ENCODE measurements at places on chromosomes 2 and 18. TPM values are rescaled to one million over a fixed set of nuclear protein-coding genes. Genes with fewer than 3 reads are reported as not detected.

DNA sequence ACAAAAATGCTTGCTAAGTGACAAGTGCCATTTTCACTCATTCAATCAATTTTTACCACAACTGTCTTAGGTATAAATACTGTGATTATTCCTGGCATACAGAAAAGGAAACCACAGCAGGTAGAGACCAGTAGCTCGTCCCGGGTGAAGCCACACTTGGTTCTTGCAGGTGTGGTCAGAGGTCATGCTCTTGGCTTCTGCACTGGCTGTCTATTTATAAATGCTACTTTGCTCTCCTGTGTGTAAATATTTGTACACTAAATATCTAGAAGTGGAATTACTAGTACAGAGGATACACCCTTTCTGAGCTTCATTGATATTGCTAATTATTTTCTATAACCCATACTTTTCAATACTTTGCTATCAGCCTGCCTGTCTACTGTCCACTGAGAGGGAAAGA is 284.6 kb downstream of the MYT1L start:
- no peak overlapping the region for H3K4me3 ChIP-seq
- no peaks in the 10 kb centered on the region for H3K36me3 ChIP-seq
- DNase-seq: no peak
- H3K27me3 ChIP-seq: peaks cover 3% of the 10 kb centered on the region

LRRTM1 gene
- not detected for total RNA-seq

DNA sequence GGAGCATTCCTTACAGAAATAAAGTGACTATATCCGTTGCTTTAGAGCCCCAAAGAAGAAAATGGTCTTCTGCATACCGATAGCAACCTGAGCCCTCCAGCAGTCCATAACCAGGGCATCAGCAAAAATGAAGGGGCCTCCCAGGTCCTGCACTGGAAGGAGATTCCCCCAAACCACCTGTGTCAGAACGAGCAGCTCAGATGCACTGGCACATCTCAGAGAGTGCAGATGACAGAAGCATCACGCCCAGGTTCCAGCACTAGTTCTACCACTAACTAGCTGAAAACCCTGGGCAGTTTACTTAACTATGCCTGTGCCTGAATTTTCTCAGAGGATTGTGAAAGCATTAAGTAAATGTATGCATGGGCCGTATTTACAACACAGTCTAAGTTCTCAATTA is 466.7 kb upstream of the MYT1L start:
- H3K36me3 ChIP-seq: no peaks in the 10 kb centered on the region
- H3K27ac ChIP-seq: no peak overlapping the region
- H3K4me1 ChIP-seq: no peaks in the 10 kb centered on the region

DNA sequence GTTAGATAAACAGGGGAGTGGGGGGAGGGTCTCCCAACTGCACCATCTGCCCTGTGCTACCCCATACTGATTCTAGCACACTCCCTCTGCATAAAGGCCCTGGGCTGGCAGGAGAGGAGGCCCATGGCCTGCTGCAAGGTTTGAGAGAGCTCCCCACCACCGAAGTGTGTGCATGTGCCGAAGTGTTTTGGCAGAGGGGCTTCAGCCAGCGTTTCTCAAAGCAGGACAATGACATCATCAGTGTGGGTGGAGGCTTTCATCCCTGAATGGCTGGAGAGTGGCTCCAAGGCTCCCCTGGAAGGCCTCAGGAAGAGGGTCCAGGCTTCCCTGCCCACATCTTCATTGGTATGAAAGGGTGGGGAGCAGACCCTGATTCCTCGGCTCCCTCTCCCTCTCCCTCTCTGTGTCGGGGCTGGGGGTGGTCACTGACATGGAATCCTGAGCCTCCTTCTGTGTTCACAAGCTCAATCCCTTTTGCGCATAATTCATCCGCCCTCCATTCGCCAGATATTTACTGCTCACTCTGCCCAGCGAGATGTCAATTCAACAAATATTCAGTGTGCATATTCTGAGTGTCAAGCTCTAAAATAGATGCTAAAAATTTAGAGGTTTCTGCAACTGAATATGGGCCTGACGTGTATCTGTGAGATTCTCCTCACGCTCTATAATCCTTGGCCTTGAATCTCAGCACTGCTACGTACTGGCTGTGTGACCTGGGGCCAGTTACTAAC is 122.1 kb downstream of the CELF4 start:
- H3K36me3 ChIP-seq: no peaks in the 10 kb centered on the region
- no peak for DNase-seq
- peaks cover 12% of the 10 kb centered on the region for H3K27me3 ChIP-seq
- H3K4me1 ChIP-seq: no peaks in the 10 kb centered on the region
- H3K4me3 ChIP-seq: no peak overlapping the region
- no peak overlapping the region for H3K27ac ChIP-seq

GRCh38 chr18:79883461-79884293 is 67.8 kb downstream of the SLC66A2 start:
- H3K4me1 ChIP-seq: no peaks in the 10 kb centered on the region
- no peaks in the 10 kb centered on the region for H3K36me3 ChIP-seq
- H3K4me3 ChIP-seq: no peak overlapping the region
- DNase-seq: no peak
- no peak overlapping the region for H3K27ac ChIP-seq

DNA sequence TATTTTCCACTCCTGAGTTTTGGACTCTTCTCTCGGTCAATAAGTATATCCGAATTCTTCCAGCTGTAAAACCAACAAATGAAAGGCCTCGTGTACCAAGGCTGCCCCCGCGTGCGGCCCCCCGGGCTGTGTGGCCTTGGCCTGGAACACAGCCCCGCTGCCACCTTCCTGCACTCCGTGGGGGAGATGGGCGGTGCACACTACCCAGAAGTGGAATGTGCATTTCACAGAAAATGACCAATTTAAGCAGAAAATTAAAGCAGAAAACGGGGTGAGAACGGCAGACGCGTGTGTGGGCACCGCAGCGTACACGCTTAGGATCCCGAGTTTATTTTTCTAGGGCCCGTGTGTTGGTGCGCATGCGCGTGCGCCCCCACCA is 34.4 kb upstream of the ZNF516 start:
- no peak overlapping the region for H3K4me3 ChIP-seq

PDCD1 gene
- total RNA-seq: 0.34 TPM

DNA sequence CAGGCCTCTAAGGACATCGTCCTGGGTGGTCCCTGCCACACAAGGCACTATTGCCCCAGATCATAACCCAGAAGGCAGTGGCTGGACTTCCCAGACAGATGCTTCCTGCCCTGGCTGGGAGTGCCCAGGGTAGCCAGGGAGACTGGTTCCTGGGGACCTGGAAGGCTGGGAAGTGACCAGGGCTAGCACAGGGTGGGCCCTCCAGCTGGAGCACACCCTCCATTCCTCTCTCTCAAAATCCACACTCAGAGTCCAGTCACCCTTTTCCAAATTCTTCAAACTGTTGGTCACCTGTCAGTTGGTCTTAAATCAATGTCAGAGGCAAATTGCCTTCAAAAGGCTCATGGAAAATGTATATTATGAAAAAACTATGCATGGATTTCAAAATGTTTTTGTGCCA is 11.6 kb upstream of the TUBB6 start:
- H3K4me3 ChIP-seq: no peak overlapping the region
- no peaks in the 10 kb centered on the region for H3K36me3 ChIP-seq
- H3K27me3 ChIP-seq: no peaks in the 10 kb centered on the region
- no peaks in the 10 kb centered on the region for H3K4me1 ChIP-seq
